ENCODE measurements at places on chromosomes 5 and 9.

GRCh38 chr9:92837191-92837590 lies 40.6 kb downstream of the ZNF484 start:
- DNase-seq: no peak

GRCh38 chr9:86563350-86563749 lies 209.1 kb upstream of the TUT7 start:
- DNase-seq: peak; percentile 47

DNA sequence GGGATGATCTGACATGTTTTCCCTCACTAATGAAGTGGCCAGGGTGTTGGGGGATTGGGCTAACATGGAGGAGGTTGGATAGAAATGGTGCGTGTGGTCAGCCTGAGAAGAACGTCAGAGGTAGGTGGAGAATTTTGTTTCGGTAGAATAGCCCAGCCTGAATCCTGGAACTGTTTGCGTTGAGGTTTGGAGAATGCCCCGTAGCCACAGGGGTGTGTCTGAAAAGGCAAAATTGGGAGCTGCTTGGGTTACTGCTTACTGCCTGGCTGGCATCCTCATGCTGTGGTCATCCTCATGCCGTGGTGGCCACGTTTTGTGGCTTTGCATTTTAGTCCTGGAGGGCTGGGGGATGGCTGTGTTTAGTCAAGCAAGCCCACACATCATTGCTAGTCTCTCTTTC lies 236.9 kb downstream of the GOLPH3 start:
- DNase-seq: no peak

GRCh38 chr5:15452030-15452429 lies 48.0 kb upstream of the FBXL7 start:
- no peak for DNase-seq

- no peak for DNase-seq
These were observed 132.7 kb downstream of the PAPPA start for GRCh38 chr9:116286297-116286696.

GRCh38 chr5:102130386-102130785 lies 165.7 kb downstream of the SLCO4C1 start:
- no peak for DNase-seq

GRCh38 chr9:35075358-35075757 lies 2.9 kb upstream of the VCP start:
- DNase-seq: no peak

- no peak for DNase-seq
These were observed 96.7 kb upstream of the SEMA6A start for GRCh38 chr5:116671211-116671736.

DNA sequence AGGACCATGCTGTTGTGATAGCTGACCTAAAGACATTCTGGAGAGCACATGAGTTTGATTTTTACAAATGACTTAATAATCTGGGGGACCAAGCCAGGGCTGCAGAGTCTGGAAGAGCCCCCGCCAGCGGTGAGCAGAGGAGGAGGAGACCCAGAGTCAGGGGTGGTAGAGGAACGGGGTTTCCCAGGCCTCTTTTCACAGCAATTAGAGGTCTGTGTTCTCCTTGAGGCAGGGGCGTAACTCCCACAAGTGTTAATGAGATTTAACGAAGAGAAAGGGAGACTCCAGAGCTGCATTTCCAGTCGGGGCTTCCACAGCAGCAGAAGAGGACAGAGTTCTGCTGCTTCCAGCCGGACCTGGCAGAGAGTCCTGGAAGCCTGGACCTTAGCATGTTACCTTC lies 137.9 kb upstream of the SLC24A2 start:
- no peak for DNase-seq

- no peak for DNase-seq
These were observed 872 bp downstream of the ZNF618 start for GRCh38 chr9:113876993-113877368.

DNA sequence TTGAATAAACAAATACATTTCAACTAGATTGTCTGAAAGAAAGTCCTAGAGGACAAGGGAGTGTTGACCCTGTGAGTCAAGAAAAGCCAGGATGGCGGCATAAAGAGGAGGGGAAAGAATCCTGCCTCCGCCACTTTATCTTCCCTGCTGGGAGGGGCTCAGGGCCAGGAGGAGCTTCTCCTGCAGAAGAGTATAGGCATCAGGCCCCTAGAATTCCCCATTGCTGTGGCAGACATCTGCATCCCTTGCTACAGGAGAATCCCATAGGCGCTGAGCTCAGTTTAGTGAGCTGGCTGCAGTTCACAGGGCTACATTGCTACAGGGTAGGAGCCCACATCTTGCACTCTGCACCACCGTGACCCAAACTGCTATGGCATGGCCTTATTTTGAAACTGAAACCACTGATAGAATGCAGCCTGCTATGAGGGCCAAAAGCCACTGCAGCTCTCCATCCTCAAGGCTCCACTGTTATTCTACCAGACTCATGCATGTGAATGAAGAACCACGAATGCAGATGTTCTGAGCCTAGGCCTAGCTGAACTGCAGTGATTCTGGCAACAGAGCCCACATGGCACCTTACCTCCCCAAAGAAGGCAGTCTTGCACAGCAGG lies 941.4 kb upstream of the CTNND2 start:
- DNase-seq: no peak

GRCh38 chr5:5165541-5166002 lies 25.4 kb downstream of the ADAMTS16 start:
- no peak for DNase-seq
